Vagina (tissue), 2 donors: ENCODE measurements at places on chromosomes 5 and 9.

GRCh38 chr9:126304971-126305320 is 21.7 kb upstream of the MVB12B start:
- DNase-seq: peak; percentile 9

DNA sequence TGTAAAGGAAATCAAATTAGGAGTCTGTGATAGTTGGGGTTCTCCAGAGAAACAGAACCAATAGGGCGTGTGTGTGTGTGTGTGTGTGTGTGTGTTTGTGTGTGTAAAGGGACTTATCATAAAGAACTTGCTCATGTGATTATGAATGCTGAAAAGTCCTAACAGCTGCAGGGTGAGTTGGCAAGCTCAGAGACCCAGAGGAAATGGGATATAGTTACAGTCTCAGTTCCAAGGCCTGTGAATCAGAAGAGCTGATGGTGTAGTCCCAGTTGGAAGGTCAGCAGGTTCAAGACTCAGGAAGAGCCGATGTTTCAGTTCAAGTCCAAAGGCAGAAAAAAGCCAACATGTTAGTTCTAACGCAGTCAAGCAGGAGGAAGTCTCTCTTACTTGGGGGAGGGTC is 214.2 kb downstream of the ELAVL2 start:
- DNase-seq: no peak

- DNase-seq: no peak
Observed at GRCh38 chr5:11390291-11390767, 513.9 kb downstream of the CTNND2 start.

DNA sequence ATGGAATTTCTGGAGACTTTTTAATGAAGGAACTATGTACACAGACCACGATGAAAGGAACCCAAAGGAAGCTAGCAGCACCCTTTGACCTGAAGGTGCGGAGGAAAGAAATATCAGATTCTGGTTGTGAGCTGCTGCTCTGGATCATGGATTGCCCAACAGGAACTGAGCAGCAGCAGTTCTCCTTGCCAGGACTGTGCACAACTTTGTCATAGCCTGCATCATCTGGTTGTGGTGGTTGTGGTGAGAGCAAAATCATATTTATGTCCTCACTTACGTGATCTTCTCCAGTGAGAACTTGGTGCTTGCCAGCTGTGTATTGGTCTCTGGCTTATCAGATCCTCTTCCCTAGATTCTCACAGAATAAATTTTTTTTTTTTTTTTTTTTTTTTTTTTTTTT is 70.7 kb upstream of the LPAR1 start:
- no peak for DNase-seq

DNA sequence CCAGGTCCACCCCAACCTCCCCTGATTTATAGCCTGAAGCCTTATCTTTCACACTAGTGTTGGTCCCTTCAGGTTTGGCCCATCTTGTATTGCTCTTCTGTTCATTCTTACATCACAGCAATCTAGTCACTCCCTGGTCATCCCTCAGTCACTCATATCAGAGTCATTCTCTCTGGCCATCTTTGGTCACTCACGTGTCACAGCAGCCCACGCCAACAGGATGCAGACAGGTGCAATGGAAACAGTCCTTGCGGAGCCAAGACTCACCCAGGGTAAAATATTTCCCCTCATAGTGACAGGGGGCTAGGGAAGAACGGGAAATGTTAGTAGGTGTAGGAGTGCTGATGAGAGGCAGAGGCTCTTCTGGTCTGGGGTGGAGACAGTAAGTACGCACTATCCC is 610 bp downstream of the MSMP start:
- DNase-seq: no peak

GRCh38 chr5:91928754-91929521 is 545.8 kb upstream of the ARRDC3 start:
- no peak for DNase-seq

DNA sequence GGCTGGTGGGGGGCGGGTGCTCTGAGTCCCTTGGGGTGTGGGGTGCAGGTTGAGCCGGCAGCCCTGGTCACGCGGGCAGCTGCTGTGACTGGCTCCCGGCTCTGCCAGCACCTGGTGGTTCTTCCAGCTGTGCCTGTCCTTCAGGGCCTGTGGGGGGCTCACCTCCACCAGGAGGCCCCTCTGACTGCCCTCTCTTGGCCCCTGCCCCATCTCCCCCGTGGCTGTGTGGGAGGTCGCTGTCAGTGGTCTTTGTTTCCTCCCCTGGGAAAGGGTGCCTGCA is 3.3 kb downstream of the RXRA start:
- DNase-seq: no peak

DNA sequence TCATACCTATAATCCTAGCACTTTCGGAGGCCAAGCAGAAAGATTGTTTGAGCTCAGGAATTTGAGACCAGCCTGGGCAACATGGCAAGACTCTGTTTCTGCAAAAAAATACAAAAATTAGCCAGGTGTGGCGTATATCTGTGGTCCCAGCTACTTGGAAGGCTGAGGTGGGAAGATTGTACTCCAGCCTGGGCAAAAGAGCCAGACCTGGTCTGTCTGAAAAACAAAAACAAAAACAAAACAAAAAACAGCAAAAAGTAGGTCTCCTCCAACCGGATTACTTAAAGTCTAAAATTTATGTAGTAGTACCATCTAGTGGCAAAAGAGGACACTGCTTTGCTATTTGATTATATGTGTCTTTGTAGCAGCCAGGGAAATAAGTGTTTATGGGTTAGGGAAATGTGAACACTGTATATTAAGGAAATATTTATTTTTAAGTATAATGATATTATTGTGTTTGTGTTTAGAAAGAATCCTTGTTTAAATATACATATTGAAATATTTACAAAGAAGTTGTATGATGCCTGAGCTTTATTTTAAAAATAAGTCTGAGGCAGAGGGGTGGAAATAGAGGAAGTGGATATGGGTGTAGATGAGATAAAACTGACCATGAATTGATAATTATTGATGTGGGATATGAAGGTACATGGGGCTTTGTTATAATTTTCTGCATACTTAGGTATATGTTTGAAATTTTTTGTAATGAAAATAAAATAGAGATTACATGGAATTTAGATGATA is 20.0 kb downstream of the APC start:
- no peak for DNase-seq

- DNase-seq: no peak
Observed at GRCh38 chr5:131710391-131710790, 75.4 kb upstream of the RAPGEF6 start.

GRCh38 chr5:124878583-124879342 is 132.3 kb upstream of the ZNF608 start:
- no peak for DNase-seq

- no peak for DNase-seq
Observed at GRCh38 chr5:125059255-125060002, 313.0 kb upstream of the ZNF608 start.

DNA sequence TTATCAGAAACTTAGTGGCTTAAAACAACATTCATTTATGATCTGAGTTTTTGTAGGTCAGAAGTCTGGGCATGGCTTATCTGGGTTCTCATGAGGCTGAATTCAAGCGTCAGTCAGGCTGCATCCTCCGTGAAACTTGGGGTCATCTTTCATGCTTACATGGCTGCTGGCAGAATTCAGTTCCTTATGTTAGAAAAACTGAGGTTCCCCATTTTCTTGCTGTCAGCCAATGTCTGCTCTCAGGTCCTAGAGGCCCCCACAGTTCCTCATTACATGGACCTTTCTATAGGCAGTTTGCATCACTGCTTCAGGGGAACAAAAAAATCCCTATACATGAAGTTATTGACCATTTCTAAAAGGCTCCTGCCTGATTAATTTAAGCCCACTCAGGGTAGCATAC is 83.8 kb upstream of the NMUR2 start:
- DNase-seq: no peak

DNA sequence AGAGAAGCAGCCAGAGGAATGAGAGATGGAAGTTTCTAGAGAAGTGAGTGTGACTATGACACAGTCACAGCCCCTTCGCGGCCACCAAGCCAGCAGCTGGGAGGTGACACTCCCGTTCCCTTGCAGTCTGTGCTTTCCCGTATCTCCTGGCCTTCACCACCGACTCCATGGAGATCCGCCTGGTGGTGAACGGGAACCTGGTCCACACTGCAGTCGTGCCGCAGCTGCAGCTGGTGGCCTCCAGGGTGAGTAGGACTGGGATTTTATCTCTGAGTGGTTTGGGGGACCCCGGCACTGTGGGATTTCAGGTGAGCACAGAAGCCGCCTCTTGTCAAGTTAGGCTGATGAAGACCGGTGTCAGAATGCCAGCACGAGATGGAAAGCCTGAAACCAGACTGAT is 12.1 kb upstream of the SLC2A8 start:
- no peak for DNase-seq

- no peak for DNase-seq
Observed at GRCh38 chr5:1467341-1468246, 22.4 kb upstream of the SLC6A3 start.

- DNase-seq: no peak
Observed at GRCh38 chr9:124372038-124372437, 43.2 kb downstream of the PSMB7 start.

DNA sequence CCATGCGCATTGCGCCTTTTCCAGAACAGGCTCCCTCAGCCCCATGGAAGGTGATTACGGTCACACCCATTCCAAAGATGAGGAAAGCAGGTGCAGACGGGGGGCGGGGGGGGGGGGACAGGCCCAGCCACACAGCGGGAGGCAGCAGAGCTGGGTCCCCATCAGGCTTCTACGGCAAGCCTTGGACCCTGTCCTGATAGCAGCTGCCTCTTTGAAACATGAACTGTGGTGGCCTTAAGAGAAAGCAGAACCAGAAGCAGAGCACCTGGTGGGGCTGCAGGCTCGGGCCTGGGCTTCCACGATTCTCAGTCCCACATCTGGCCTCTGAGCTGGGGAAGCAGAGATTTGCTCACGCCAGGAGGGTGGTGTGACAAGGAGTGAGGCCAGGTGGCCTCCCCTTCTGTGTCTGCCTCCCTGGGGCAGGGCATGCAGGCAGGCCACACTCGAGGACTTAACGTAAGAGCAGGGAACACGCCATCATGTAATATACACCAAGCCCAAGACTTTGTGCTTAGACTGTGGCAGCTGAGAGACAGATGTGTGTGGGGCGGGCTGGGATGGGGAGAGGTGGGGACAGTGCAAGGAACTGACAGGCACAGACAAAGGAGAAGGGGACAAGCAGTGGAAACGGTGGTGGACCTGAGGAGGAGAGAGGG is 14.2 kb upstream of the PHYKPL start:
- no peak for DNase-seq

DNA sequence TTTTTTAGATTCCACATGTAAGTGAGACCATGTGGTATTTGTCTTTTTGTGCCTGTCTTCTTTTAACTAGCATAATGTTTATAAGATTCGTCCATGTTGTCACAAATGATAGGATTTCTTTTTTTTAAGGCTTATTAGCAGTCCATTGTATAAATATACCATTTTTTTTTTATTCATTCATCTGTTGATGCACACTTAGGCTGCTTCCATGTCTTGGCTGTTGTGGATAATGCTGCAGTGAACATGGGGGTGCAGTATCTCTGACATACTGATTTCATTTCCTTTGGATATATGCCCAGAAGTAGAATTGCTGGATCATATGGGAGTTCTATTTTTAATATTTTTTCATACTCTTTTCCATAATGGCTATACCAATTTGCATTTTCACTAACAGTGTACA is 48.7 kb downstream of the KIAA1958 start:
- no peak for DNase-seq

DNA sequence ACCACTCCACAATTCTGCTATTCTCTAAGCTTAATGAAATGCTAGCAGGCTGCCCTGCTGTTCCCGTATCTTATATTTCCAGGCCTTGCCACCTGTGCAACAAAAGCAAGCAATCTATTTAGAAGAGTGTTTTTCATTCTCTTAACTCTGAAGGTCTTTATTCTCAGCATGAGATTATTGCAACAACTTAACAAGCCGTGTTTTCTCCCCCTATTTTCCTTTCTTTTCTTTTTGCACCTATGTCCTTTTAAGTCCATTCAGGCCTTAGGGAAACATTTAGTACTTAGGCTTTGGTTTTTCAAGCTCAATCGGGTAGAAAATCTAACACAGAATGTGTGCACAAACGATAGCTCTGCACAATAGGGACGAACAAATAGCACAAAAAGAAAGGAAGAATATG is 89.6 kb upstream of the DMRTA1 start:
- no peak for DNase-seq

DNA sequence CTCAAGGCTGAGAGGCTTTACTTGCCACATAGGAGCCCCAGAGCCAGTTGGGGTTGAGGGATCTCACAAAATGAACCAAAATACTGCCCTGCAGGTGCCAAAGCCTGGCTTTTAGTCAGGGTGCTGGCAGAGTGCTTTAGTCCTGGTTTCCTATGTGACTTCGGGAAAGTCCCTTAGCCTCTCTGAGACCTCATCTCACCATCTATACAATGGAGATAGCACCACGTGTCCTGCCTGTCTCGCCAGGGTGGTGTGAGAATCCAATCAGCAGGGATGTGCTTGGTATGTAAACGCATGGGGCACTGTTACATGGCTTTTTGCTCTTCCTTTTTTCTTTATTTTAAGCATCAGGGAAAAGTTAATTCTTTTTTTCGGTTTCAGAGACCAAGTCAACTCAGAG is 68.3 kb downstream of the SHB start:
- DNase-seq: no peak
